ENCODE measurements at places on chromosomes 2 and 18. TPM values are rescaled to one million over a fixed set of nuclear protein-coding genes. Genes with fewer than 3 reads are reported as not detected.
A peak's percentile ranks its signal among the peaks of the same experiment; 100 is the strongest.

GRCh38 chr18:46478796-46479195, 178.2 kb downstream of the LOXHD1 start:
- H3K36me3 ChIP-seq = no peaks in the 10 kb centered on the region
- no peaks in the 10 kb centered on the region for H3K4me1 ChIP-seq
- DNase-seq = peak; percentile 34
- no peak overlapping the region for H3K27ac ChIP-seq

DNA sequence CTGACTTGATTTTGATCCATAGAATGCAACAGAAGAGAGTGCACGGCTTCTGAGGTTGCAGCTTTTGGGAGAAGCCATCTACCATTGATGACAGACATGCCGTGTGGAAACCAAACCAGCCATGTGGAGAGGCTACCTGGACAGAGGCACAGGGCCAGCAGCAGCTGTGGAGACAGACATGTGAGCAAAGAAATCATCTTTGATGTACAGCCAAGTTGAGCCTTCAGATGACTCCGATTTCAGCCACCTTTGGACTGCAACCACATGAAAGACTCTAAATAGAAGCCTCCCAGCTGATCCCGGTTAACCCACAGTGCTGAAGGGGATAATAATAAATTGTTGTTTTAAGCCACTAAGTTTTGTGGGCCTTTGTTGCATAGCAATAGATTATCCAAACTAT, 54.2 kb downstream of the TSN start:
- H3K27me3 ChIP-seq = peaks cover 16% of the 10 kb centered on the region
- no peaks in the 10 kb centered on the region for H3K4me1 ChIP-seq
- H3K4me3 ChIP-seq = no peak overlapping the region
- no peak for DNase-seq
- H3K36me3 ChIP-seq = no peaks in the 10 kb centered on the region

GRCh38 chr2:146579147-146579930, 1265.5 kb upstream of the ACVR2A start:
- peak; percentile 79 for DNase-seq
- H3K27ac ChIP-seq = 0 out of 2 replicates have a peak overlapping the region, but pooled peaks have one; percentile 19
- H3K4me3 ChIP-seq = peak overlapping the region; percentile 3
- H3K4me1 ChIP-seq = peaks cover 23% of the 10 kb centered on the region

The STAT4 gene
- 2.2 TPM for total RNA-seq

DNA sequence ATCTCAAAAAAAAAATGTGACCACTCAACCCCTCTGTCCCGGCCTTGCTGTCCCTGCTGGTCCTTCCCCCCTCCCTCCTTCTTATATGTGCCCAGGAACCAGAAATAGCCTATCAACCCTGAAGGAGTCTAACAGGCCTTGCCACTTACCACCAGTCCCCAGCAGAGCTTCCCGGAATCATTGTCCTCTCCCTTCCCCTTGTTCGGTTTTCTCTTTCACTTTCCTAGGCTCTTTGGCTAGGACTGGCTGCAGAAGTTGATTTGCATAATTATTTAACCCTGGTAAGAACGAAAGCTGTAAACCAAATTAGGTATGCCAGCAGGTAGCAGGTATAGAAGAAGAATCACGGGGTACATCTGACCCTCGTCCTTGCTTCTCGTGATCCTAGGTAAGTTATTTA, 72.6 kb upstream of the ZNF532 start:
- no peaks in the 10 kb centered on the region for H3K27me3 ChIP-seq
- H3K4me3 ChIP-seq = no peak overlapping the region

The DNAH7 gene
- total RNA-seq = 1.9 TPM

DNA sequence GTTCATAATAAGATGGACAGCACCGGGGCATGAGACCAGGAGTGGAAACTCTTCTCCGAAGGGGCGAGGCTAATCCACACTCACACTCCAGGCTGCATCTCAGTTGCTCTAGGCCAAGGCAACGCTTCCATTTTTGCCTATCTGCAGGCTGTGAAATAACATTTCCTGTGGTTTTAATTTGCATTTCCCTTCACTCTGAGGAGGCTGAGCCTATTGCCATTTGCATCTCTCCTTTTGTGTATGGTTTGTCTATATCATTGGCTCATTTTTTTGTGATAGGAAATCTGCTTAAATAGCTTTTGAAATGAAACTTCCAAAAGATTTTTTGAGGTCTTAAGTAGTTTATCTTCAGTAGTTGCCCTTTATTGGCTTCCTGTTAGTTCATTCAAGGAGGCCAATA, 57.6 kb downstream of the TPGS2 start:
- no peaks in the 10 kb centered on the region for H3K4me1 ChIP-seq
- H3K27me3 ChIP-seq = no peaks in the 10 kb centered on the region
- H3K27ac ChIP-seq = no peak overlapping the region
- no peaks in the 10 kb centered on the region for H3K36me3 ChIP-seq

DNA sequence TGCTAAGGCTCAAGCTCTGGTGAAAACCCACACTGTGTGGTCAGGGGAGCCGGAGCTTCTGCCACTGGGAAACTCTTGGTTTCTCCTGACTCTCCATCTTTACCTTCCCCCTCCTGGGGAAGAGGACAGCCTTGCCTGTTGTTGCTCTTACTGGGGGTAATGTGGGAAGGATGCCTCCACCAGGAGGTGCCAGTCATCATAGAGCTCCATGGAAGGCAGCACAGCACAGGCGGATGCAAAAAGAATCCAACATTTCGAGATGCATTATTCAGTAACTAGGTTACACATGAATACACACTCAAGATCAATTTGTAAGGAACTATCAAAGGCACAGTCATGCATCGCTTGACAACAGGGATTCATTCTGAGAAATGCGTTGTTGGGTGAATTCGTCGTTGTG, 322.6 kb downstream of the AFF3 start:
- no peak overlapping the region for H3K4me3 ChIP-seq
- no peaks in the 10 kb centered on the region for H3K36me3 ChIP-seq
- no peaks in the 10 kb centered on the region for H3K27me3 ChIP-seq
- no peak overlapping the region for H3K27ac ChIP-seq

- H3K4me3 ChIP-seq = no peak overlapping the region
- H3K27me3 ChIP-seq = no peaks in the 10 kb centered on the region
- no peak for DNase-seq
- H3K36me3 ChIP-seq = no peaks in the 10 kb centered on the region
- H3K27ac ChIP-seq = no peak overlapping the region
Measured at GRCh38 chr2:46276642-46277041, 20.6 kb upstream of the EPAS1 start.

DNA sequence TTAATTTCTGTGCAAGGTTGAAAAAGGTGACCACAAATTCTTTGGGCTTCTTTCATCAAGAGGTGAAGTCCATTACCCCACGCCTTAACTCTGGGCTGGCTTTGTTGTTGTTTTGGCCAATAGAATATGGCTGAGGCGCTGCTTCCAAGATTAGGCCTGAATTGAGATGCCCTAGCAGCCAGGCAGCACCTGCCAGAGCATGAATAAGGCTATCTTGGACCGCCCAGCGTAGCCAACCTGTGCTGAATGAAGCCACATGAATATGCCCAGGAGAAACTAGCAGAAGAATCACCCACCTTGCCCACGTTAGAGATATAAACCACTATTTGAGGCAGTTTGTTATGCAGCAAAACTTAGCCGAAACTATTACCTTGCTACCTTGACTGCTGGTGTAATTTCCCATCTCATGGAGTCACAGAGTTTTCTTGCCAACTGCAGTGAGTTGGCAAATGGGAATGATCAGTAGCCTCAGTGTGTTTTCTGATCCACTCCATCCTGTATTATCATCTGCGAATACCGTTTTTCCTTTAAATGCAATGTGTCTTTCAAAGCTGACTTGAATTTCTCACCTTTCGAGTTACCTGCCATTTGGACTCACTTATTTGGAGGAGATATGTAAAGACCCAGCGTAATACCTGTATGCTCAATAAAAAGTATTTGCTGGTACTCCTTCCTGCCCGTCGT, 679 bp downstream of the TSGA10 start:
- H3K36me3 ChIP-seq = 0 out of 2 replicates have a peak, but pooled peaks cover 2% of the 10 kb centered on the region
- peak overlapping the region; percentile 75 for H3K27ac ChIP-seq
- peak; percentile 18 for DNase-seq
- H3K27me3 ChIP-seq = no peaks in the 10 kb centered on the region
- peak overlapping the region; percentile 92 for H3K4me3 ChIP-seq

DNA sequence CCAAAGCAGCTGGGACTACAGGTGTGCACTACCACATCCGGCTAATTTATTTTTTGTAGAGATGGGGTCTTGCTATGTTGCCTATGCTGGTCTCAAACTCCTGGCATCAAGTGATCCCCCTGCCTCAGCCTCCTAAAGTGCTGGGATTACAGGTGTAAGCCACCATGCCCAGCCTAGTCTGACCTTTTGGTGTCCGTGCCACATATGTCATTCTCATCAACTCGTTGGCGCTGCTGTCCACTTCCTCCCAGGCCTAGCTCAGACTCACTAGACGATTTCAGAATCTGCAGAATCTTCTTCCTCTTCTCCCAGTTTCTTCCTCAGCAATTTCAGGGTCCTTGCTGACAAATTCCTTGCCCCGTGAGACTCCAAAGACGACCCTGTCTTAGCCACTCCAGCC, 39.8 kb upstream of the DNMT3A start:
- no peak overlapping the region for H3K4me3 ChIP-seq
- H3K4me1 ChIP-seq = peaks cover 32% of the 10 kb centered on the region
- H3K27me3 ChIP-seq = no peaks in the 10 kb centered on the region
- H3K36me3 ChIP-seq = no peaks in the 10 kb centered on the region

DNA sequence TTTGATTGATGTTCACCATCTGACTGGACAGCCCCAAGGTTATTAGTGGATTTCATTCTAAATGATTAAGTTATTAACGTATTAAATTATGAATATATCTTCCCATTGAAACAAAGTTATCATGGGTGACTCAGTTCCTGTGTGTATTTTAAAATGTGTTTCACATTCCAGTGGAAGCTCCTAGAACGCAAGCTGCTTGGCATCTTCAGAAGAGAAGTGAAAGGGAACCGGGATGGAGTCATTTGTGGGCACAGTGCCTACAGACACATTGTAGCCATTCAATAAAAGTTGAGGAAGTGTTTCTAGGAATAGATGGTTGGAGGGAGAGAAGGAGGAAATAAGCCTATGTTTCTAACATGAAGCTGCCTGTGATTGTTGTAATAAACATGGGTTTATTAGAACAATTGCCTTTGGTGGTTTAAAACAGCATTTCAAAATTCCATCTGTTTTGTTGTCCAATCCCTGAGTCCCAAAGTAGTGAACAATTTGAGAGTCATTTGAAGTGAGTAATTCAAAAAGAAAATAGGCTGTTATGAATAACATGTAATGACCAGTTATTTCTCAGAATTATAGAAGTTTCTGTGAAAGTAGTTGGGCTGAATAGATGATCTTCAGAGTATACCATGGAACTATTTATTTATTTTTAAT, 143.5 kb downstream of the PKP4 start:
- peak overlapping the region; percentile 28 for H3K4me3 ChIP-seq
- peak overlapping the region; percentile 76 for H3K27ac ChIP-seq
- no peaks in the 10 kb centered on the region for H3K27me3 ChIP-seq
- no peaks in the 10 kb centered on the region for H3K36me3 ChIP-seq
- peak; percentile 94 for DNase-seq
- H3K4me1 ChIP-seq = peaks cover 27% of the 10 kb centered on the region

DNA sequence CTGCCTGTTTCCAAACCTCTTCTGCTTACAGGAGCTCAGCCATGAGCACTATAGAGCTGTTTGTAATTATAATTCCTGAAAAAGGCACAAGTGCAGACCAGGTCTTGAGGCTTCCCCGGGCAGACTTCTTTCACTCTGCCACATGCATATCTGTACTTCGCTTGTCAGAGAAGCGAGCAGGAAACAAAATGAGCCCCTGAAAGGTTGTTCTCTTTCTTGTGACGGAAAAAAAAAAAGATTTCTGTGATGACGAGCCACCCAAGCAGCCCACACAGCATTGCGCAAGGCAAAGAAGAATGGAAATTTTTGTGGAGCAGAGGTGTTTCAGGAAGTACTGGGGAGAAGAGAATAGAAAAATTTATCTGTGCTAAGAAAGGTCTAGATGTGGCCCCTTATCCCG, 54.0 kb upstream of the LINC00305 start:
- no peak for DNase-seq
- no peaks in the 10 kb centered on the region for H3K36me3 ChIP-seq
- no peak overlapping the region for H3K4me3 ChIP-seq
- no peak overlapping the region for H3K27ac ChIP-seq
- H3K27me3 ChIP-seq = peaks cover 33% of the 10 kb centered on the region
- no peaks in the 10 kb centered on the region for H3K4me1 ChIP-seq

The NR4A2 gene
- total RNA-seq = 12.0 TPM

GRCh38 chr2:10075101-10075500, 5.1 kb downstream of the CYS1 start:
- peaks cover 44% of the 10 kb centered on the region for H3K27me3 ChIP-seq
- H3K27ac ChIP-seq = no peak overlapping the region
- H3K4me1 ChIP-seq = no peaks in the 10 kb centered on the region
- DNase-seq = no peak
- no peak overlapping the region for H3K4me3 ChIP-seq

The CFAP221 gene
- total RNA-seq = not detected

The MITD1 gene
- total RNA-seq = 19.6 TPM

- H3K27me3 ChIP-seq = no peaks in the 10 kb centered on the region
- no peak overlapping the region for H3K4me3 ChIP-seq
- DNase-seq = no peak
- no peaks in the 10 kb centered on the region for H3K36me3 ChIP-seq
Measured at GRCh38 chr2:235847576-235847975, 320.6 kb downstream of the GBX2 start.

- H3K36me3 ChIP-seq = no peaks in the 10 kb centered on the region
- H3K4me3 ChIP-seq = no peak overlapping the region
- H3K27me3 ChIP-seq = no peaks in the 10 kb centered on the region
- H3K27ac ChIP-seq = peak overlapping the region; percentile 24
- DNase-seq = peak; percentile 61
- peaks cover 19% of the 10 kb centered on the region for H3K4me1 ChIP-seq
Measured at GRCh38 chr18:56146565-56146964, 491.8 kb downstream of the TXNL1 start.

GRCh38 chr2:17303054-17303453, 215.2 kb downstream of the RAD51AP2 start:
- H3K27me3 ChIP-seq = peaks cover under 1% of the 10 kb centered on the region
- DNase-seq = peak; percentile 80
- H3K4me1 ChIP-seq = peaks cover 15% of the 10 kb centered on the region
- no peak overlapping the region for H3K4me3 ChIP-seq

GRCh38 chr2:82526277-82526676, 1932.8 kb downstream of the SUCLG1 start:
- no peaks in the 10 kb centered on the region for H3K27me3 ChIP-seq
- no peaks in the 10 kb centered on the region for H3K36me3 ChIP-seq
- H3K27ac ChIP-seq = no peak overlapping the region
- no peak for DNase-seq
- no peaks in the 10 kb centered on the region for H3K4me1 ChIP-seq

DNA sequence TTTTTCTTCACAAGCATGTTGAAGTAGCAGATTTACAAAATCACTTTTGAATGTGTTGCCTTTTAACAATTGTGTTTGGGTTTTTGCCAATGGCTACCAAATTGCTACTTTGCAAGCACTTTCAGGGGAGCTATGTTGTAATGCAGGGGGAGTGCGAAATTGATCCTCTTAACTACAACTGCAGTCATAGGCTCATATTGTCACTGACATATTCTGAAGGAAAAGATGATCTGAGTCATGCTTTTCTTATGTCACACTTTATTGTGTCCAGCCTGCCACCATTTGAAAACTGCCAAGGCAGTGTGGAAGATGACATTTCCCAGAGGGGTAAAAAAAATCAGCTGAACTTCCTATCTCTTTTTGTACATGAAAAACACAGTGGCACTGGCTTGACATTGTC, 74.9 kb downstream of the GPD2 start:
- DNase-seq = no peak
- H3K36me3 ChIP-seq = peaks cover 6% of the 10 kb centered on the region
- H3K4me1 ChIP-seq = no peaks in the 10 kb centered on the region
- no peak overlapping the region for H3K4me3 ChIP-seq

Data from PC-3 (cell line).